Fibroblast of skin of scalp (primary cell): ENCODE measurements at places on chromosomes 16 and 17.

GRCh38 chr16:52558448-52558847, 11.5 kb upstream of the TOX3 start:
- DNase-seq = no peak

GRCh38 chr17:74578979-74579378, 11.7 kb upstream of the CD300H start:
- no peak for DNase-seq

DNA sequence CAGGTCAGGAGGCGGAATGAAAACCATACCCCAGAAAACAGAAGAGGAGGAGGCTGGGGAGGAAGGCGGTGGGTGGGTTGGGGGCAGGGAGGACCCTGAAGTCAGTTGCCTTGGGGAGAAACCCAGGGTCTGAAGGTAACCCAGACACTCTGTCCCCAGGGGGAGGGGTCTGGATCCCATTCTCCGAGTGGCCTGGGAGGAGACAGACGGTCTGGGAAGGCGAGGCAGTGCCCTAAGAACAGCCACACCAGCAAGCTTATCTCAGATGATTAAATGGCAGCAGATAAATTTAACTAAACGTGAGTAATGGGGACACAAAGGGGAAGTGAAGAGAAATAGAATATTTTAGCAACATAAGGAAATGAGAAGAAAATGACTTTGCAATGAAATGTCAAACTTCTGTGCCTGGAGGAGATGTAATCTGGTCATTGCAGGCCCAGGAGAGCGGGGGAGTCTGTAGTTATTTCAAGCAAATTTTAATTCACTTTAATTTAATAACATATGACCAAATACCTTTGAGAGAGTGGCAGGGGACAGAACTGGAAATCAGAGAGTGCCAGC, 21.4 kb upstream of the ZFP90 start:
- DNase-seq = no peak

DNA sequence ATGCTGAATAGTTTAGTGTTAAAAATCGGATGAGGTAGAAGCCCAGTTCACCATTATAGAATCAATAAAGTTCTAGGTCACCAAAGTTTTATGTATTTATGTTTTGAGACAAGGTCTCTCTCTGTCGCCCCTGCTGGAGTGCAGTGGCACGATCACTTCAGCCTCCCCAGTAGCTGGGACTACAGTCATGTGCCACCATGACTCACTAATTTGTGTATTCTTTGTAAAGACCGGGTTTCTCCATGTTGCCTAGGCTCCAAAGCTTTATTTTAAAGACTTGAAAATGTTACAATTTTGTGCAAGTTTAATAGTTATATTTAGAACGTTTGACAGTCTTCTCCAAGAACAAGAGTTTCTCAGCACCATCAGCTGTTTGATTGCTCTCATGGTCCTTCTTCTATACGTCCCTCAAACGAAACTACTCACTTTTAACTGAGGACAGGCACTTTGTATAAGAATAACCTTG, 32.1 kb downstream of the NDE1 start:
- peak; percentile 72 for DNase-seq

GRCh38 chr17:77836557-77837041, 121.9 kb upstream of the TNRC6C start:
- DNase-seq = peak; percentile 17

DNA sequence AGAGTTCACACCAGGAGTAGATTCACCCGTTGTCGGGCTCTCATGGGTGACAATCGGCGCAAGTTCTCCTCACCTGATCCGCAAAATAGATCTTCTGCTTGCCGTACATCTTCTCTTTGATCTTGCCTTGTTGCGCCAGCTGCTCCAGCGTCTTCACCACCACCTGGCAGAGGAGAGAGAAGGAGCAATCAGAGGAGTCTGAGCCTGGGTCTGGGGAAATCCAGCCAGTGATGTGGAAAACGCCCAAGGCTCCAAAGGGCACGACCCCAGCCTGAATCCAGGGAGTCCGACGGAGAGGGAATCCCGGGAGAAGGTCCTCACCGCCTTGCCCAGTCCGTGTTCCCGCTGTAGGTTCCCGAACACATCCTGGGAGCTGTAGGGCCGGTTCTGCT, 393 bp downstream of the PSMC3IP start:
- no peak for DNase-seq

- peak; percentile 88 for DNase-seq
Observed at GRCh38 chr17:2137342-2138098, 82.6 kb downstream of the HIC1 start.

DNA sequence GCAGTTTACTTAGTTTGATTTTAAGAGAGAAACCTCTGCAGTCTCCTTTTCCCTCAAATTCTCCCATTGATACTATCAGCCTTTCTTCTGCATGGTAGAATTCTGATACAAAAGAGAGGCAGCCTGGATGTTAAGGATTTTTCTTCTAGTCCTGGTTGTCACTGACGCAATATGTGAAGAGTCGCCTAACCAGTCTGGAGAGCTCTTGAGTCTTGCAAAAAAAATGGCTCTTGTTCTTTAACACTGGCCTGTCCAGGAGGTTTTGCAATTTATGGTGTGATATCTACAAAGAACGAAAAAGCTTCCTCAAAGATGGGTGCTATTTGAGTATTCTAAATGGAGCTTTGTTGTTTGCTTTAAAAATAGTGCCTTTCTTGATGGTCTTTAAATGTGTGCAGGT, 28.9 kb downstream of the COX10 start:
- DNase-seq = no peak

DNA sequence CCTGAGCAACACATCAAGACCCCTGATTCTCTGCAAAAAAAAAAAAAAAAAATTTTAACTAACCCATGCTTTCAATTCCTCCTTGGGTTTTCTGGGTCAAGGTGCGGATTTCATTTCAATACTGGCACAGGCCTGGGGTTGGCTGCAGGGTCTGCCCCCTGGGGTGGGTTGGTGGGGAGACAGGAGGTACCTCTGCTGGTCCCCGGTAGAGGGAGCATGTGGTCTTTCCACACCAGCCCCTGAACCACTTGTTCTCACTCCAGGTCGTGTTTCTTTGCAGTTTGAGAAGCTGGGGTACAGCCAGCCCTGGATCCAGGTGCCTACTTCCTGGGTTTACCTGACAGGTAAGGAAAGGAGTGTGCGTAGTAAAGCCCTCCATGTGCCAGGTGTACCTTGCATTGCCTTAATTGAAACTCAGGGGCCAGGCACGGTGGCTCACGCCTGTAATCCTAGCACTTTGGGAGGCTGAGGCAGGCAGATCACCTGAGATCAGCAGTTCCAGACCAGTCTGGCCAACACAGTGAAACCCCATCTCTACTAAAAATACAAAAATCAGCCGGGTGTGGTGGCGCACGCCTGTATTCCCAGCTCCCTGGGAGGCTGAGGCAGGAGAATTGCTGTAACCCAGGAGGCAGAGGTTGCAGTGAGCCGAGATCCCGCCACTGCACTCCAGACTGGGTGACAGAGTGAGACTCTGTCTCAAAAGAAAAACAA, 21.8 kb downstream of the SDR42E2 start:
- DNase-seq = no peak

DNA sequence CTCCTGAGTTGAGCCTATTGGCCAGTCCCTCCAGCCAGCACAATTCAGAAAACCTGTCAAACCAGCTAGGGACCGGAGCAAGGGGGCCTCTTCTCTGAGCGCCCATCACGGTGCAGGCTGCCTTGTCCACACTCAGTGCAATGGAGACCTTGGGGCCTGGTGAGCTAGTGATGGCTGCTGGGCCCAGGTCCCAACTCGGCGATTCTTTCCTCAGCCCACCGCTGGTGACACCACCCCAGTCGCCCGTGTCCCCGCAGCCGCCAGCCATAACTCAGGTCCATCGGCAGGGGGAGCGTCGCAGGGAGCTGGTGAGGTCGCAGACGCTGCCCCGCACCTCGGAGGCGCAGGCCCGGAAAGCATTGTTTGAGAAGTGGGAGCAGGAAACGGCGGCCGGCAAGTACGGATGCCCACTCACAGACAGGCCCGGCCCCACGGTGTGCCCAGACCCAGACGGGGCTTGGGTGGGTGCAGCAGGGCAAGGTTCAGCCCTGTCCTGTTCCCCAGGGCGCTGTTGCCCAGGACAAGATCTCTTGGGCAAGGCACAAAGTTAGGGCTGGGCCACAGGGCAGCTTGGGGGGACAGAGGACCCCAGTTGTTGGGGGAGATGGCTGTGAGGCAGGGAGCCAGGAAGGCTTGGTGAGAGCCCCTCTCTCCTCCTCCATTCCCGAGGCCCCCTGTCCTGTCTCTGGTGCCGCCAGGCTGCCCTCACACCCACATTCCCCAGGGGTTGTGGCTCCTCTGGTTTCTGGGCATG, 10.8 kb downstream of the SMTNL2 start:
- no peak for DNase-seq

- DNase-seq = no peak
Observed at GRCh38 chr16:48395375-48395774, 10.2 kb upstream of the SIAH1 start.

- peak; percentile 31 for DNase-seq
Observed at GRCh38 chr17:60231234-60231633, 81.5 kb downstream of the CA4 start.

GRCh38 chr17:78896091-78896833, 6.7 kb downstream of the CEP295NL start:
- DNase-seq = no peak

DNA sequence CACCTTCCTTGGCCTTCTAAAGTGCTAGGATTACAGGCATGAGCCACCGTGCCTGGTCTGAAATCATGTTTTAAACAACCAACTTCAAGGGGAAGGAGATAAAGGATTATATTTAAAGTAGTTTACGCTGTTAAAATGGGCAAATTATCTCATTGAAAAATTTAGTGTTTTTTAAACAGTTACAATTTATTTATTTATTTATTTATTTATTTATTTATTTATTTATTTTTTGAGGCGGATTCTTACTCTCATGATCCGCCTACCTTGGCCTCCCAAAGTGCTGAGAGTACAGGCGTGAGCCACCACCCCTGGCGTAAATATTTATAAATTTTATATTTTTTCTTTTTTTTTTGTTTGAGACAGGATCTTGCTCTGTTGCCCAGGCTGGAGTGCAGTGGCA, 22.2 kb downstream of the CDK12 start:
- DNase-seq = no peak

DNA sequence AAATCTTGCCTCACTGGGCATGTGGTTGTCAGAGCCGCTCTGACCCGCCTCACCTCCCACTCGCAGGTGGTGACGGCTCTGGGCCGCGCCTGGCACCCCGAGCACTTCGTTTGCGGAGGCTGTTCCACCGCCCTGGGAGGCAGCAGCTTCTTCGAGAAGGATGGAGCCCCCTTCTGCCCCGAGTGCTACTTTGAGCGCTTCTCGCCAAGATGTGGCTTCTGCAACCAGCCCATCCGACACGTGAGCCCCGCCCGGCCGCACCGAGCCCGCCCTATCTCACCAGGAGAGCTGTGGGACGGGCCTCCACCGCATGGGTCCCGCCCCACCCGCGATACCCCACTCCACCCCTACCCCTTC, 4.0 kb downstream of the TGFB1I1 start:
- DNase-seq = no peak

GRCh38 chr16:66578651-66579531, at the start of gene CMTM2:
TSS of gene CMTM2 (plus strand) at chr16:66579463. CDS start at chr16:66579608, 145 bp downstream.
- no peak for DNase-seq
